Cardiac fibroblast (primary cell): ENCODE measurements at places on chromosomes 3 and 15.

DNA sequence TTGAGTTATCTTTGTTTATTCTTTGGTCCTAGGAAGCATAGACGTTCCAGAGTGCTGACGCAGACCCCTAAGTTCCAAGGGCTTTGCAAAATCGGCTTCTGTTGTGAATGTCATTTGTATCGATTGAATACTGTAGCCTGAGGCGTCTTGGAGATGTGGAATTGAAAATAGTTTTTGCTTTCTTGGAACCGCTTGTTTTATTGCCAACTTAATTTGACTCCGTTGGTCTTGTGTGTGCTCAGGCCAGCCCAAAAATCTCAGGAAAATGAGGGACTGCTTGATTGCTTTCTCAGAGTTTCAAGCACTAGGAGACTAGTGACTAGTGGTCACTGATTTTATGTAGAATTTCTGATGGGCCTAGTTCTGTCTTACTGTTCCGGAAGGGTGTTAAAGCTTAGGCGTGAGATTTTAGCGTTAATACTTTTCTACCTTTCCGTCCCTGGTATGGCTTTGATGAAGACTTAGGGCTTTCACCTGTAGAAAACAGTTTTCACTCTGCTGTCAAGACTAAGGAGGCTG lies 263 bp upstream of the UTS2B start:
- peak; percentile 90 for DNase-seq

- DNase-seq, result peak; percentile 98
Observed at GRCh38 chr3:66038726-66039589, at the start of gene MAGI1. TSS of gene MAGI1 (minus strand) at chr3:66038918. CDS start at chr3:66038308, 610 bp downstream.

- peak; percentile 59 for DNase-seq
Observed at GRCh38 chr15:73540161-73540560, 93.0 kb downstream of the NPTN start.

GRCh38 chr15:71162309-71162708 lies 47.0 kb downstream of the THSD4 start:
- no peak for DNase-seq

DNA sequence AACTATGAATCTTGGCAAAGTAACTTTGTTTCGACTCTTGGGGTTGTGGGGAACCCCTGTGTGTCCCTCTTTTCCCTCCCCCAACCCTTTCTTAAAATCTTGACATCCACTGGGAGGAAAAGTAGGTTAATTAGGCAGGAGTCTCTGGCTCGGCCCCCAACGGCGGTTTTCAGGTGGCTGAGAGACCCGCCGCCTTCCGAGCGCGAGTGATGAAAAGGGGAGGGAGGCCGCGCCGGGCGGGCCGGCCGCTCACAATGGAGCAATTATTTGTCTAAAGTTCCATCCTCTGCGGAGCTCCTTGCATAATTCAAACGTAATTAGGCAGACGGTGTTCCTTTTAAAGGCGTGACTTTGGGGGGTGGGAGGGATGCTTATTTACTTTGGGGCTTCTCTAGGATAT lies 51.7 kb downstream of the ZIC4 start:
- DNase-seq, result no peak

DNA sequence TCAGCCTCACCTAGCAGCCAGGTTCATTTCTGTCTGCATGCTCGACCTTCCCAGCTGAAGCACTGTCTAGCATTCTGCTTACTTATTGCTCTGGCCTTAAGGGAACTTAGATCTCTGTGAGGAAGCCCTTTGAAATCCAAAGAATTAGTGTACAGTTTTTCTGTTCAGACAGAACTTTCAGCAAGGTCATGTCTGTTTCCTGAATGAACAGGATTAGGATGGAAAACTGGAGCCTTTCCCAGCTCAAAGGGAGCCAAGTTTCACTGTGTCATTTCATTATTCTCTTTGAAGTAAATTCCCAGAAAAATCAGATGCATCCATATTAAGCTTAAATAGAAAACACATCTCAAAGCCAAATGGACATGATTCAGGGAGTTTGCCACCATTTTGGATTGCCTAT lies 457.3 kb upstream of the KCNMB2 start:
- DNase-seq, result peak; percentile 49

DNA sequence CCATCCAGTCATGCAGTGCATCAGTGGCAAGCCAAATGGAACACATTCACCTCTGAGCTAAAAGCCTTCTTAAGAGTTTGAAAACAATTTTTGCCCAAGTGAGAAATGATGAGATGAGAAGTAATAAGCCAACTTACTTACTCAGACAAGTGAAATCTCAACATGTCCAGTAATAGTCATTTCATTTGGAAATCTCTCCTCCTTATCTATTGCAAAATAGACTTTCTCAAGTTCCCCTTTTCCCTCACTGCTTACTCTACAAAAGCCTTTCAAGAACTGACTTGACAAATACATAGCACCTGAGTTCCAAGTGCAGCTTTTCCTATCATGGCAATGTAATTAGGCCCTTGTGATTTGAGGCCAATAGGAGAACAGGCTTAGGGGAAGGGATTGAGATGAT lies 282.3 kb downstream of the SLC9A9 start:
- peak; percentile 47 for DNase-seq

- no peak for DNase-seq
Observed at GRCh38 chr3:188672840-188673239, 498.9 kb upstream of the TPRG1 start.

GRCh38 chr3:109973733-109974132 lies 636.4 kb upstream of the DPPA4 start:
- DNase-seq, result peak; percentile 40

DNA sequence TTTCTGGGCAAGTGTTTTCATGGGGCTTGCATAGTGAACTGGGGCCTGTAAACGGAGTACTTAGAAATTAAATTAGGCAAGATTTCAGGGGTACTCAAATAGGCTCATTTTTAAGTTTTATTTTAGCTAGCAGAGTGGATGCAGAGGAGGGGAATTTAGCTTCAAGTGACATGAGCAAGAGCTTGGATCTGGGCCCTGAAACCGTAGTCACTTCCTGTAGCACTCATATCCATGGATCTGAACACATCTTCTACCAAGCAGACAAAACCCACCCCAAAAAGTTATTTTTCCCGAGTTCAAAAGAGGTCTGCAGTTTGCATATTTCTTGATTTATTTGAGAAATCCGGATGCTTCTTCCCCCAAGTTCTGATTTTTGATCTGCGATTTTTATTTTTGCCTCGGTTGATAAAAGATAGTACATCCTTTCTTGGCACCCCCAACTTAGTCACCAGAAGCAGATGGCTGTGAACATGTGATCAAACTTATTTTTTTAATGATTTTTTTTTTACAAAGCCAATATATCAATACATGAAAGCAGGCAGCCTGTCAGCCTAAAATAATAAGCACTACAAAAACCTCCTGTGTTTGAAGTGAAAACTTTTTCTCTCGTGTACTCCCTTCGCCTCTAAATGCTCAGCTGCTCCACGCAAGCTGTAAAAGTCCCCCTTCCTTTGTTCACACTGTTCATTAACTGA lies 36.6 kb upstream of the STT3B start:
- peak; percentile 68 for DNase-seq

GRCh38 chr3:159824333-159824732 lies 164.3 kb upstream of the IL12A start:
- DNase-seq, result peak; percentile 94

GRCh38 chr3:97613139-97613538 lies 151.4 kb upstream of the ARL6 start:
- DNase-seq, result no peak

DNA sequence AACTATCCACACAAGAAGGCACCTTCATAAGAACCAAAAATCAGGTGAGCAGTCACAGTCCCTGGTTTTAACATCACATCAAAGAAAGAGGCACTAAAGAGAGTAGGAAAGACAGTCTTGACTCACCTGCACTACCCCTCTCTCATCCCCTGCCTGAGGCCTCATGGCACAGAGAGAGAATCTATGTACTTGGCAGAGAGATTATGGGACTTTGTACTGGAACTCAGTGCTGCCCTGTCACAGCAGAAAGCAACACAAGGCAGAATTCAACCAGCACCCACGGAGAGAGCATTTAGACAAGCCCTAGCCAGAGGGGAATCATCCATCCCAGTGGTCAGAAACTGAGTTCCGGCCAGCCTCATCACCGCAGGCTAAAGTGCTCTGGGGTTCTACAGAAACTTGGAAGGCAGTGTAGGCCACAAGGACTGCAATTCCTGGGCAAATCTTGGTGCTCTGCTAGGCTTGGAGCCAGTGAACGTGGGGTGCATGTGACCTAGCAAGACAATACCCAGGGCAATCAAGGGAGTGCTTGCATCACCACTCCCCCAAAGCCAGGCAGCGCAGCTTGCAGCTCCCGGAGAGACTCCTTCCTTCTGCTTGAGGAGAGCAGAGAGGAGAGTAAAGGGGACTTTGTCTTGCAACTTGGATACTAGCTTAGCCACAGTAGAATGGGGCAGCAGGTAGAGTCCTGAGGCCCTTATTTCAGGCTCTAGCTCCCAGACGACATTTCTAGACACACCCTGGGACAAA lies 8.5 kb upstream of the RUVBL1 start:
- DNase-seq, result no peak

DNA sequence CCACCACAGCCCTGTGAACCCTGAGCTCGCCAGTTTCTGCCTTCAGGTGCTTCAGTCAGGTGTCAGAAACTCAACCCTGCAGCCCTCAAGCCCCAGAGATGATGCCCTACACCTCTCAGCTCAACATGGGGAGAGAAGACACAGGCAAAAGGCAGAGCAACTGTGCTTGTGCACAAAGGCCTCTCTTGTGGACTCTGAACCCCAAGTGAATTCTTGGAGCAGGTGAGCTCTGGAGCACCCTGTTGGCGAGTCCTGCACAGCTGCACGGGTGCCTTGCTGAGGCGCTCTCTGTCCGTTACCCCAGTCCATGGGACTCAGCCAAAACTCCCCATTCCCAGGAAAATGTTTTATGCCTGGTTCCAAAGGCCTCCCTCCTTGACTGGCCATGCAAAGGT lies 197.0 kb downstream of the KLF13 start:
- no peak for DNase-seq

- peak; percentile 79 for DNase-seq
Observed at GRCh38 chr3:176584413-176585176, 612.7 kb downstream of the TBL1XR1 start.

DNA sequence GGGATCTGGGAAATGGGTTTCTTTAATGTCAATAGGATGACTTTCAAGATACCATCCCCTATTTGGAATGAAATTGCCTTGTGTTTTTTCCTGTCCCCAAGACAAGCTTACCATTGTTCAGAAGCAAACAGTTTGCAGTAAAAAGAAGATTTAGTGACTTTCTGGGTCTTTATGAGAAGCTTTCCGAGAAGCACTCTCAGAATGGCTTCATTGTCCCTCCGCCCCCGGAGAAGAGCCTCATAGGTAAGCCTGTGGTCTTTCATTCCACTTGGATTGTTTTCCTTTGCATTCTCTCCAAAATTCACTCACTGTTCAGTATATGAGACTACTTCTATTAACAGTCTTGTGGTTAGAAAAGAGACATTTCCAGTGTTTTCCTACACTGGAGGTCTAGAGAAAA lies 25.6 kb upstream of the SNX22 start:
- no peak for DNase-seq

DNA sequence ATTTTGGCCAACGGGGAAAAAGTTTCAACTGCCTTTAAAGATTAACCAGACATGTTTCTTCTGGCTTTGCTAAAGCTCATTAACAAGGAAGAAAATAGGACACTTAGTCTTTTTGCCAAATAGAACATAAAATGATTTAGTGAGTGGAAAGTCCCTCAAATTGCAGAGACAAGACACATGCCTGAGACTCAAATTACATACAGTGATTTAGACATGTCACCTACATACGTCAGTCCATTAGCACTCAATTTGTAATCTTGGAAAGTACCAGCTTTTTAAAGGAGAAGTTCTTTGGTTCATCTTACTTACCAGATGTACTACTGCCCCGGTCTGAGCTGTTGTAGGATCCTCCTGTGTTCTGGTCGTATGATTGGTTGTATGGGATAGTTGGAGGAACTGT lies 1134.2 kb downstream of the ROBO1 start:
- DNase-seq, result peak; percentile 8

DNA sequence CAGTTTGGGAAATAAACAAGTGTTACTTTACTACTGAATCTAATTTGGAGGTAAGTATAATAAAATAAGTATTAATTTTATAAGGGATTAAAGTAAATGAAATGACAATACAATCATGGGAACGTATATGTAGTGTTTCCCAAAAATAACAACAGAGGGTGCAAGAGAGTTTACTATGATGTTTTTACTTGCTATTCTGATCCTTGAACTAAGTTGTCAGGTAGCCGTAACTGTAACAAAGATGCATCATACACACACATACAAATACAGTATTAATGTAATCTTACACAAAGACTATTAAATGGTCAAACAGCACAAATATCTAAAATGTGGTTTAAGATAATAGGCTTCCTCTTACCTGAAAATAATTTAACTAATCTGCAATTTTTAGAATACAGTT lies 311.4 kb downstream of the TBC1D5 start:
- DNase-seq, result peak; percentile 71

GRCh38 chr3:69462022-69462825 lies 76.3 kb upstream of the FRMD4B start:
- DNase-seq, result peak; percentile 31

DNA sequence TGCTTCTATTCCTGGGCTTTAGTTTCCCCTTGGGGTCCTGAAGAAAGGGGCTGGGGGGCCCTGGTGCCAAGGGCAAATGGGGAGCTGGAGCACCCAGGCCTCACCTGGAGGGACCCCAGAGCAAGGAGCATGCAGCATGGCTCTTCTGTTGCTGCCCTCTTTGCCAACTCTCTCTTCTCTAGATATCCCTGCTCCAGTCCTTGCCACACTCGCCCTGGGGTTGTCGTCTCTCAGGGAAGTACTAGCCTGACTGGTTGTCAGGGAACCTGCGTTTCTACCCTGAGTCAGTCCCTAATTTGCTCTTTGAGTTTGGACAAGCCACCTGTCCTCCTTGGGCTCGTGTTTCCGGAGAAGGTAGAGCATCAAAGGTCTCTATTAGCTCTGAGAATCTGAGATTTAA lies 63.7 kb upstream of the UBE2Q2 start:
- no peak for DNase-seq

DNA sequence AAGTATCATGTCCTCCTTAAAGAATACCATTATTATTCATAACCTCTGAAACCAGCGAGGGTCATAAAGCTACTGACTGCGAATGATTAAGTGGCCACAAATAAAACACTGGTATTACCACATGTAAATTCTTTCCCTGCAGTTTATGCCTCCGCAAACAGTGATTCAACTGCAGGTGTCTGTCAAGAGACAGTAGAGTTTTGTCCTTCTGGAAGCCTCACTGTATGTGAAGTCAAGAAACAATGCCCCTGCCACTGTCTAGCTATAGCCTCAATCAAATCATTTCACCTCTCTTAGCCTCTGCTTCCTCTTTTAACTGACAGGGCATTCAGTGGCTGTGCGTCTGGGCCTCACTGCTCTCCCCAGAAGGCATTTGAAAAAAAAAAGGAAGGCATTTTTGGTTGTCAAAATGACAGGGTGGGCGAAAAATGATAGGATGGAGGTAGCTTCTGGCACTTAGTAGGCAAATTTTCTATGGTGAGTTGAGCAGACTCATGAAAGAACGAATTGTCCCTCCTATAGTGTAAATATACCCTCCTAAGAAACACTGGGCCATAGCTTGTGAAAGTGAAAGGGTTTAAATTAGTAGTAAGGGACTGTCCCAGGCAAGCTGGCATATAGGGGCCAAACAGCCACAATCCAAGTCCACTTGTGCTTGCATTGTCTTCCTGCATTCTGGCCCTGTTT lies 66.7 kb downstream of the FILIP1L start:
- peak; percentile 94 for DNase-seq
